ENCODE measurements at places on chromosomes 2 and 18. TPM values are rescaled to one million over a fixed set of nuclear protein-coding genes. Genes with fewer than 3 reads are reported as not detected.

DNA sequence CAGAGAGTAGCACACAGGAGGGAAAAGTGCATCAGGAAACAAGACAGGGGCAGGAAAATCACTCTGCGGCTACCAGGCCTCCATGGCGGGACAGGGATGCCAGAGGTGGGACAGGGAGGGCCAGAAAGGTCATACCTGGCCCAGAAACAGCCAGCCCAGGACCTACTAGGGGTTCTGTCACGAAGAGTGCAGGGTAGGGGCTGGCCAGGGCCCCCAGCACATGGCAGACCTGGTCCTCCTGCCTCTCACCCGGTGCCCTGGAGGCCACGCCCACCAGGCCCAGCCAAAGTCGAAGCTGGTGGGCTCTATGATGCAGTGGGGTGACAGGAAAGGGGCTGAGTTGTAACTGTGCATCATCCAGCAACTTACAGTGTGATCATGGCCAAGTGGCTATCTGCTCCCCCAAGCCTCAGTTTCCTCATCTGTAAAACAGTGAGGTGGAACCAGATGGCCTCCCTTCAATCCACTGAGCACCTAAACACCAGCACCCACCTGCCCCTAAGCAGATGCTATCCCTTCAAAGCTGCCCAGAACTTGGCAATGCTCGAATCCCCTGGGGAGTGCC is 10.6 kb downstream of the CYP26B1 start:
- no peak for DNase-seq

- DNase-seq: no peak
Observed at GRCh38 chr18:57131101-57131500, 15.8 kb upstream of the BOD1L2 start.

- no peak for DNase-seq
Observed at GRCh38 chr2:83055376-83056010, 1403.6 kb downstream of the SUCLG1 start.

GRCh38 chr2:8462280-8462679 is 219.6 kb upstream of the ID2 start:
- DNase-seq: no peak

GRCh38 chr2:209505410-209505809 is 81.6 kb downstream of the MAP2 start:
- no peak for DNase-seq

DNA sequence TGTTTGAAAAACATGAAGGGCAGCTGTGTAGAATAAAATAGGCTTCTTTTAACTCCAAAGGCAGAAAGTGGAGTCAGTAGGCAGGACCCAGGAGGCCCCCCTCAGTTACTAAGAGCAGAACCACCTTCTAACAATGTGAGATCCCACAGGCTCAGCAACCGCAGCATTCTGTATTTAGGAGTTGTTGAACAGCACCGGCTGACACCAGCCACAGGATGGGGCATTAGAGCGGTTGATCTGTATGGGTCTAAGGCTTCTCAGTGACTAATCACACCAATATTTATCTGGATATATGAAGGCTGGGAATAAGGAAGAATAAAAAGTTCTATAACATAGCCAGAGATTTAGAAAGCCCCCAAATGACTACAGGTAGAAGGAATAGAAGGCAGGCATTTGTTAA is 51.7 kb downstream of the MYO5B start:
- no peak for DNase-seq

- no peak for DNase-seq
Observed at GRCh38 chr2:27245626-27246025, 17.2 kb downstream of the SLC30A3 start.

GRCh38 chr2:4256351-4256750 is 553.0 kb downstream of the DCDC2C start:
- DNase-seq: no peak

DNA sequence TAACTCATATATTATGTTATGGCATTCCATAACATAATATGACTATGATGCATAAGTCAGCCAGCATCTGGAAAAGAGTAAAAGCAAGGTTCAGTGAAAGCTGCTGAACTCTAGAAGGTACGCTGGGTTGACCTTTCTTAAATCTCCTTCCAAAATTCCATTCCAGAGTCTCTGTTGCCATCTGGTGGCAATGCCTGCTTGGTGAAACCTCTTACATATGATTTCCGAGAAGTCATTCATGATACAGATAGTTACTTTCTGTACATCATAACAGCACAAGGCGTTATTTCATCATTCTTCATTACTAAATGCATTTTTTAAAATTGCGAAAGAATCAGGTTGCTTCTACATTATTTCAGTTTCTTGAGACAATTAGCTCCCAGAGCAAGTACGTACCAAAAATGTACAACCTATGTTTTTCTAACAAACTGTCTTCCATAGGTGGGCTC is 7.0 kb upstream of the EPG5 start:
- peak; percentile 80 for DNase-seq

DNA sequence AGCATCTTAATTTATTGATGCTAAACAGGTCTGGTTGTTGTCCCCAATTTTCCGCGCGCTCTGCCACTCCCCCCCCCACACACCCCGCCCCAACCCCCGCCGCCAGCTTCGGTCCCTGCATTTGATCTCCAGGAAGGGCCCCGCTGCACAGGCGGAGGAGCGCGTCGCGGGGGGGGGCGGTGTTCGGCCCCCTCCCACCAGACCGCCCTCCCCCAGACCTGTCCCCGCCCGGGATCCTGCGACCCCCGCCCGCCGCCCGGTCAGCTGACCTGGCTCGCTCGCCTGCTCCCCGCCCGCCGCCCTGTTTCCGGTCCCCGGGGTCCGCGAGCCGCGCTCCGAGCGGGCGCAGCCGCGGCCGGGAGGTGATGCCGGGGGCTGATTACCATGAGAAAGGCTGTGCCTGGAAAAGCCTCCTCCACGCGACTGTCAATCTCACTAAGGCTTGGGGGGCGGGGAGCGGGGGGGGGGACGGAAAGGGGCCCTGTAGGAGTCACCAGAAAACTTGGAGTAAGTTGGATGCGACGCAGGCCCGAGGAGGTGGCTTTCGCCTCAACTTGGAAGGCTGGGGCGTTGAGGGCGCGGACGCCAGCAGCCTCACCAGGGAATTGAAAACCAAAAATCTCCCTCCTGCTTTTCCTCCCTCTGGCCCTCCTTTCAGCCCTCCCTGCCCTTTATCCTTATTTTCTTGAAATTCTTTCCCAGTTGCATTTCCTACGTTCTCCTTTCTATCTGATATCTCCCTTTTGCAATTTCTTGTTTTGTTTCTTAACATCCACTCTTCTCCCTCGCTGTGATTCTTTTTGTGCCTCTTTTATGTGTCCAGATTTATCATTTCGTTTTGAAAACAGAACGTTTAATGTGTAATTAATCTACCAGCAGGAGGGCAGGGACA is 4.4 kb upstream of the ZEB2 start:
- DNase-seq: peak; percentile 35

- DNase-seq: no peak
Observed at GRCh38 chr18:49980896-49981295, 167.6 kb upstream of the ACAA2 start.

- no peak for DNase-seq
Observed at GRCh38 chr2:23619941-23620340, 235.0 kb downstream of the KLHL29 start.

GRCh38 chr2:26605195-26605998 is 35.8 kb downstream of the CIB4 start:
- peak; percentile 60 for DNase-seq

DNA sequence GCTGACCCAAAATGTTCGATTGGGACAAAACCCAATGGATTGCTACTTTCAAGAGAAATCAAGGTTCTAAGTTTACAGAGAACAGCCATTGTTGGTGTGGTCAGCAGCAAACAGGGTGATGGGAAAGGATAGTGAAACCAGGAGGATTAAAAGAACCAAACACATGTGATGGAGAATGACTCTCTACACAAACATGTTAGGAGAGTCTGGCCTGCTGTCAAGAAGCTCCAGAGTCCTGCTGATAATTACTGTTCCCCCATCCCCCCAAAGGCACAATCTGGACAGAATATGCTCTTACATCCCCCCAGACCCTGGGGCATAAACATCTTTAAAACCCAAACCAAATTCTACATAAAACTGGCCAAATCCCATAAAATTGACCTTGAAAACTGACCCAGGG is 32.0 kb upstream of the ACYP2 start:
- DNase-seq: no peak

GRCh38 chr18:48456838-48457237 is 47.7 kb upstream of the ZBTB7C start:
- DNase-seq: no peak

GRCh38 chr2:37125416-37125815 is 31.4 kb downstream of the EIF2AK2 start:
- DNase-seq: no peak

Gene MERTK
- 0.21 TPM for total RNA-seq

Gene HOXD9
- total RNA-seq: not detected

Gene ASTL
- total RNA-seq: 0.34 TPM

Gene DLGAP1
- total RNA-seq: not detected

Gene MC5R
- total RNA-seq: not detected

Gene ARMC9
- total RNA-seq: 0.92 TPM

Gene TRABD2A
- 73.2 TPM for total RNA-seq

Gene CXCR1
- 0.55 TPM for total RNA-seq

Gene FRZB
- not detected for total RNA-seq

Gene LHCGR
- not detected for total RNA-seq

Gene ASPRV1
- total RNA-seq: 0.78 TPM

Gene UGT1A3
- not detected for total RNA-seq

Gene TANC1
- 0.37 TPM for total RNA-seq
